ENCODE measurements at places on chromosomes 6 and 20.

DNA sequence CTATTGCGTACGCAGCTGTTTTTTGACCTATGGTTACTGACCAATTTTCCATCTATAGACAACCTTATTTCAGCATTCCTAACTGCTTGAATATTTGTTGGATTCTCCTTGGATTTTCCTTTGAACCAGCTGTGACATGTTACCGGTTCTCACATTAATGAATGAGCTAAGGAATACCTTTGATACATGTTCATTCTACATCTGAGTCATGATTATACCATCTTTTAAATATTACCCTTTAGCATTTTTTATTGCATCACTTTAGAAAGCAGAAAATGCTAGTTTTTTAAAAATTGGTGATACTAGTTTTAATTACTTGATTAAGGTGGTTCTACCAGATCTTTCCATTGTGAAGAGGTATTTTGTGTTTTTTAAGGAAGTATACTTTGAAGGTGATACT, 1.9 kb upstream of the IGF2R start:
- no peak for DNase-seq

- DNase-seq: no peak
Measured at GRCh38 chr20:61045876-61046585, 206.0 kb upstream of the CDH4 start.

GRCh38 chr6:24581084-24581669, 64.8 kb downstream of the KIAA0319 start:
- peak; percentile 77 for DNase-seq

- no peak for DNase-seq
Measured at GRCh38 chr20:58573986-58574385, 58.8 kb upstream of the APCDD1L start.

- no peak for DNase-seq
Measured at GRCh38 chr20:32828029-32828680, 8.4 kb downstream of the MAPRE1 start.

DNA sequence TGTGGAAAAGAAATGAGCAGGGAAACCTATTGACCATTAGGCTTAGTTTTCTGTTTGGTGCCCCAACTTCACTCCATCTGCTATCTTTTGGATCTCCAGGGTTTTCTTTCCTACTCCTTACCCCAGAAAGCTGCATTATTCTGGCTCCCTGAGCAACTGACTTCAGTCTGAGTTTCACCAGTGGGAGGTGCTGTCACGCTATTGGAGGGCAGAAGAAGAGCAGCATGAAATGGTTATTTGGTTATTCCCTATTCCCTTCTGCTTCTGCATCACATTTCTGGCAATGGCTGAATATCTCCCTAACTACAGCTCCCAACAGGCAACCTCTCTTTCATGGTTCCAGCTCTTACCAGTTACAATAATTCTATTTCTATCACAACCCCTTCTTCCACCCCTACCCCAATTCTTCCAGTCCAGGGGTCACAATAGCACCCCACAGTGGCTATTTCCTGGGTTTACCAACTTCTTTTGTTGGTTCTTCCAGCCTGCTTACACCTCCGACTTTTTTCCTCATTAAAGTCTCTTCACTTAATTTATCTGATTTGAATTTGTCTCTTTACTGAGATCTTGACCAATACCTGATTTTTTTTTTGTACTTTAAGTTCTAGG, 311.5 kb downstream of the PLCB1 start:
- DNase-seq: no peak

DNA sequence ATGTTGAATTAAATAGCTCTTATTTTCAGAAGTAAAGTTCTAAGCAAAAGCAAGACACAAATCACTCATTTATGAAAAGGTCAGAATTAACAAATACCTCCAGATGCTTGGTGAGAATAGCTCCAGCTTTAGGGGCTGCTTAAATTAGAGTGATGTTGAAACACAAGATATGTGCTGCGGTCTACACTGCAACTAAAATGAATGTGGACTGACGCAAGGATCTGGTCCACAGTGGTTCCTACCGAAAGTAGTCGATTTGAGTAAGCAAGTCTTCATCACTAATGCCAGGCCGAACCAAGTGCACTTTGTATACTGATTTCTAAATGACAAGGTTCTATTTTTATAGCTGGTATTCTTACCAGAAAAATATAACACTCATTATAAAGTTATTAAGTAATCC, 96.3 kb downstream of the PRDM1 start:
- no peak for DNase-seq

DNA sequence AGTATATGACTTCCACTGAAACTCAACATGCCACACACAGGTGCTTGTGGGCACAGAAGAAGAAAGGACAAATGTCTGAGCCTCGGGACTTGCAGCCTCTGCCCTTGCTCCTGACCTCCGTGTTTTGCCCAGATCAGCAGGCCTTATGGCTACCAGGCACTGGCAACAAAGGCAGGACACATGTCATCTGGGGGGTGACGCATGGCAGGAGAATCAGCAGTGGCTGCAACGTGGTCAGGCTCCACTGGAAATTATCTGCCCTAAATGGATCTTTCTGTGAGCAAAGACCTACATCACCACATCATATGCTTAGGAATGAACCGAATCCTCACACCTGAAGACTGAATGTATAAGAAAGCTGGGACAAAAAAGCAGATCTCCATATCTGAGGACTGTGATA, 78.9 kb downstream of the ELOVL5 start:
- no peak for DNase-seq

DNA sequence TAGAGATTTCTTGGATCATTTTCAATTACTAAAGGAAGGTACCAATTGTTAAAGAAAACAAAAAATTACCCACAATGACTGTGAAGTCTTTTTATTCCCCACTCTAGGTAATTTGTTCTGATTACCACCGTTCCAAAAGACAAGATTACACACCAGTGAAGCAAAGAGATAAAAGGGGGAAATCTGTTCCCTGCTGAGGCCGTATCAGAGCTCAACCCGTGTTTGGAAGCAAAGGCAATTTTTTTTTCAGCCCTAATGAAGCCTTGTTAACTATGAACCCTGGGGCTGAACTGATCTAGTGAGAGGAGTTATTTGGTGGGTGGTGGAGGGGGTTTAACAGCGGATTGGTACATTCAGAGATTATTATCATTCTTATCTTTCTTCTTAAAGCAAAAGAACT, 128.5 kb downstream of the ALDH8A1 start:
- no peak for DNase-seq

- no peak for DNase-seq
Measured at GRCh38 chr6:87879132-87879861, 168.3 kb upstream of the SPACA1 start.

DNA sequence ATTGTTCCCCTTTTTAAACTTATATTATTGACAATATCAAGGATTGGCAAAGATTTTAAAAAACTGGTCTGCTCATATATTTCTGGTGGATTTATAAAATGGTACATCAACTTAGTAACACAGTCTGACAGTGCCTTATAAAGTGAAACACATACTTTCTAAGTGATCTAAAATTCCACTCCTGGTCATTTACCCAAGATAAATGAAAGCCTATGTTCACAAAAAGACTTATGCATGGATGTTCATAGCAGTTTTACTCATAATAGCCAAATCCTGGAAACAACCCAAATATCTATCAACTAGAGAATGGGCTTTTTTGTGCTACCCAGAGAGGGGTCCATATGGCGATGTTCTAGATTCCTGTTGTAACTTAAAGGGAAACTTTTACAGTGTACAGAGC, 222.4 kb upstream of the FAM83B start:
- no peak for DNase-seq

DNA sequence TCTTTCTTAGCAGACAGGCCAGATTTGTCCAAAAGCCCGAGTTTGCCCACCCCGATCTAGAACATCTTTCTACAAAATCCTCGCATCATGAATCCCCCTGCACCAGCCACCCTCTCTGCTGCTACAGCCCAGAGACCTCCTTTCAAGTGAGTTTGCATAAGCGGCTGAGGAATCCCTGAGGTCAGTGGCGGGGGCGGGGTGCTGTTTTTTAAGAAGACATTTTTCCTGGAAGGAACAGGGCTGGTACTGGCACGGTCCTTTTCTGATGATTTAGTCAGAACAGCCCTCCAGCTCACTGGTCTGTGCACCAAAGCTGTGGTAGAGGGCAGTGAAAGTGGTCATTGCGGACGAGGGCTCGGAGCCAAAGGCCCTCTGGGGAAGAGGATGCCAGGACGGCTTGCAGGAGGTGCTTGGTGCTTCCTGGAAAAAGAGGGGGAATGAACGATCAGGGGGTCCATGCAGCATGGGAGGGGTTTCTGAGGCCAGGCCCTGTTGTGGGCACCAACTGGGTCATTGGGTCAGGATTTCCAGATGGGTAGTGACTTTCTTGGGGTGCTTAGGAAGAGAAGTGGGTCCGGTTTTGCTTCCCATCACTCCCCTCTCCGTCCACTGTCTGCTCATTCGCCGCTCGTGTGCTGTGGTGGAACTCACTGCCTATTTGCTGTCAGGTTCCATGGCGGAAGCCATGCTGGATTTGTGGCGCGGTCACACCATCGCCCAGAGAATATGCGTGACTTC, 50.4 kb downstream of the GNAS-AS1 start:
- DNase-seq: no peak

DNA sequence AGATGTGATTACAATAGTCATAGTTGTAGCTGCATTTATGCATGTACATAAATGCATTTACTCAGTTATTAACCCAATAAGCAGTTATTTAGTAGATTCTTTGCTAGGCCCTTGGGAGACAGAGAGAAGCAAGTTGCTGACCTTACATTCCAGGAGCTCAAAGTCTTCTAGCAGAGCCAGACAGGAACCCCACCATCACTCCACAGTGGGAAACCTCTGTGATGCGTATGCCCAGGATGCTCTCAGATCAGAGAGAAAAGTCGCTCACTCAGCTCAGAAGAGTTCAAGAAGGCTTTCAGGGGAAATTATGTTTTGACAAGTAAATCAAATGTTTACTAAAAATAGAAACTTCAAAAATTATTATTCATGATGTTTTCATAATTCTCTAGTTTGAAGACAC, 146.3 kb upstream of the EXOC2 start:
- DNase-seq: no peak

- no peak for DNase-seq
Measured at GRCh38 chr6:170080169-170080827, 210.6 kb downstream of the DLL1 start.

- no peak for DNase-seq
Measured at GRCh38 chr6:84536885-84537638, 227.3 kb downstream of the TBX18 start.

- no peak for DNase-seq
Measured at GRCh38 chr6:130560231-130560630, 194.4 kb downstream of the TMEM200A start.

GRCh38 chr6:52359403-52359802, 2.5 kb upstream of the PAQR8 start:
- DNase-seq: no peak

GRCh38 chr6:166638573-166638964, 11.5 kb upstream of the RPS6KA2 start:
- no peak for DNase-seq

- DNase-seq: no peak
Measured at GRCh38 chr6:68094070-68094469, 541.0 kb upstream of the ADGRB3 start.

GRCh38 chr6:126035764-126036163, 49.4 kb downstream of the TRMT11 start:
- no peak for DNase-seq

- no peak for DNase-seq
Measured at GRCh38 chr6:153048631-153049030, 46.1 kb upstream of the MTRF1L start.

DNA sequence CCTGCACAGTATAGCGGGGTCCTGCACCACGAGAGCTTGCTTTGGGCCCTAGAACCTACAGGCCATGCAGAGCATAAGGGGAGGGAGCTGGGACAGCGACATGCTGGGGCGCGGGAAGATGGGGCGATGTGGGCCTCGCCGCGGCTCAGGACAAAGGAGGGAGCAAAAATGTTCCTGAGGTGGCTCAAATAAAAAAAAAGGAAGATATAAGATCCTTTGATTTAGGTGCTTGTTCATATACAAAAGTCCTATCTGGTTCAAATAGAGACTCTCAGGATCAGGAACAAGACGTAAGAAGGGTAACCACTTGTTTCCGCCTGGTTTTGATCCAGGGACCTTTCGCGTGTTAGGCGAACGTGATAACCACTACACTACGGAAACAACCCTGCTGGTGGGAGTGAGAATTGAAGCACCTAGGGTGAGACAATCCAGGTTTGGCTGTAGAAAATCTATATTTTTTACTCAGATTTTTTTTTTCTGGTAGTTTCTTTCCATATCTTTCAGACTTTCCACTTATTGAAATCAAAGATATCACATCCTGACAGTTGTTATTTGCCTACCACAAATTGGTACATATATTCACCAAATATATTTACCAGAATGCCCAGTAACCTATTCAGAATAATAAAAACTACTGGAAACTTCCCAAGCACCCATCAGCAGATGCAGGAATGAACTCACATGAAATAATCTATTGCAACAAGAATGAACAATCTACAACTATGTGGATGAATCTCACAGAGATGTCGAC, 177.9 kb upstream of the ZNF184 start:
- no peak for DNase-seq
